Activated naive CD4-positive, alpha-beta T cell treated with anti-CD3 and anti-CD28 coated beads for 36 hours (primary cell): ENCODE measurements at places on chromosomes 12 and 14.

DNA sequence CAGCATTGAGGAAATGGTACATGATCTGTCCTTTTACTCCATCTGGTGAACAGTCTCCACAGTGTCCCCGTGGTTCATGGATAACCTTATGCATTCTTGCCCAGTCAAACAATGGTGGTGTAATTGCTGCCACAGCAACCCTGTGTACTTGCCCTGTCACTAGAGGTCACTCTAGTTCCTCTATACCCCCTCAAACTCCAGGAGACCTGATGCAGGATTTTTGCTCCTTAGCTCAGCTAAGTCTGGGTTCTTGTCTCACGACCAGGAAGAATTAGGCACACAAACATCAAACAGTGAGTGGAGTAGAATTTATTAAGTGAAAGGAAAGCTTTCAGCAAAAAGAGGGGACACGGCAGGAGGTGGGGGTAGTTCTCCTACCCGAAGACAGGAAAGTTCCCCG, 24.7 kb upstream of the EEA1 start:
- no peak for DNase-seq

DNA sequence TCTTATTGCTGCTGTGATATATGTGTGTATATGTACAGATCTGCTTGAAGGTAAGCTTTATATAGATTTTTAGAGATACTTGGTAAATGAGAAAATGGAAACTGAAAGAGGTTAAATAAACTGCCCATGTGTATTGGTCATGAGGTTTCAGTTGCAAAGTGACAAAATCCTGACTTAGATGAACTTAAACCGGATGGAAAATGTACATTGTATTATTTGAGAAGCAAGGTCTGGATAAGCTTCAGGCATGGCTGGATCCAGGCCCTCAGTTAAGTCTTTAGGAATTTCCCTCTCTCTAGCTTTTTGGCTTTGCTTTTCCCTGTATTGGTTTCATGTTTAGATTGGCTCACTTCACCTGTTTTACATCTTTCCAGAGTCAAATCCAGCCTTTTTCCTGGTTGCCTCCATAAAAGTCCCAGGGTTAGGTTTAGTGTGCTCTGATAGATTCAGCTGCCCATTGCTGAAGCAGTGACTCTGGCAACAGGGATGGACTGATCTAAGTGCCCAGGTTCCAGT, 21.0 kb upstream of the MAP1LC3B2 start:
- DNase-seq, result no peak

GRCh38 chr12:21759737-21760136, 14.8 kb downstream of the KCNJ8 start:
- no peak for DNase-seq

DNA sequence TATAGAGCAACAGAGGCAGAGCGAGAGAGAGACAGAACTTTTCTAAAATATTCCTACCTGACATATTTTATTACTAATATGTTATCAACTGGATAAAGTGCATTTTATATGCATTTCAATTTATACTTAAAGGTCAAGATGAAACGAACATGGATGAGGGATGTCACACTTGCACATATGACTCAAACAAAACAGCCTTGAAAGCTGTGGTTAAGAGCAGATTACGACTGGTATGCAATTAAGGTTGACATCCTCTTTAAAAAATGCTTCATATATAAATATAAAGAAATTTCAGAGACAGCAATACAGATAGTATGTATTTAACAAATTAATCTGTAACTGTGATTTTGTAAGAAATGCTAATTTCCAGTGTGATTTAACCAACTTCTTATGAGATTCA, 52.5 kb downstream of the LMO3 start:
- DNase-seq, result no peak

DNA sequence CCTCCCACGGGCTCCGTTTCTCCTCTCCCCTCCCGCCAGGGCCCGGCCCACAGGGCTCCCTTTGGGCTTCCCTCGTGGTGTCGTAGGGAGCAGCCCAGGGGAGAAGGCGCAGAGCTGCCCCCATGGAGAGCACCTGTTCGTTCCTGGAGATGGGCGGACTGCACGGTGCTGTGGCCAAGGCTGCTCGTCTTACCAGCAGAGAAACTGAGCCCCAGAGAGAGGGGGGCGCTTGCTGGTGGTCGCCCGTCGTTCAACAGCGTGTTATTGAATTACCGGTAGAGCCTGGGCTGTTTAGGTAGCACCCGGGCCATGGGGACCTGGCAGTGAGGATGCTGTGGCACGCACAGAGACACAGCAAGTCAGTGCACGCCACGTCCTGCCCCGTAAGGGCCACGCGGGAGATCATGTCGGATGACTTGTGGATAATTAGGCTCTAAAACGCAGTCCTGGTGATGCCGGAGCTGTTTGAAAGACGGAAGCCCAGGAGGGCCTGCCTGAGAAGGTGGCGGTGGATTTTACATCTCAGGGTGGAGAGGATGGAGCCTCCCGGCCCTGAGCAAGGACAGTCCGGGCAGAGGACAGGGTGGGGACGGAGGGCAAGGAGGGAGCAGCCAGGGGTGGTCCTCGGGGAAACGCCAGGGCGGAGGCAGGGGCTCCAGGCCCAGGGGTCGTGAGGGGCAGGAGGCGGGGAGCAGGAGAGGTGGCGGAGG, 134.4 kb downstream of the ADGRD1 start:
- DNase-seq, result no peak

DNA sequence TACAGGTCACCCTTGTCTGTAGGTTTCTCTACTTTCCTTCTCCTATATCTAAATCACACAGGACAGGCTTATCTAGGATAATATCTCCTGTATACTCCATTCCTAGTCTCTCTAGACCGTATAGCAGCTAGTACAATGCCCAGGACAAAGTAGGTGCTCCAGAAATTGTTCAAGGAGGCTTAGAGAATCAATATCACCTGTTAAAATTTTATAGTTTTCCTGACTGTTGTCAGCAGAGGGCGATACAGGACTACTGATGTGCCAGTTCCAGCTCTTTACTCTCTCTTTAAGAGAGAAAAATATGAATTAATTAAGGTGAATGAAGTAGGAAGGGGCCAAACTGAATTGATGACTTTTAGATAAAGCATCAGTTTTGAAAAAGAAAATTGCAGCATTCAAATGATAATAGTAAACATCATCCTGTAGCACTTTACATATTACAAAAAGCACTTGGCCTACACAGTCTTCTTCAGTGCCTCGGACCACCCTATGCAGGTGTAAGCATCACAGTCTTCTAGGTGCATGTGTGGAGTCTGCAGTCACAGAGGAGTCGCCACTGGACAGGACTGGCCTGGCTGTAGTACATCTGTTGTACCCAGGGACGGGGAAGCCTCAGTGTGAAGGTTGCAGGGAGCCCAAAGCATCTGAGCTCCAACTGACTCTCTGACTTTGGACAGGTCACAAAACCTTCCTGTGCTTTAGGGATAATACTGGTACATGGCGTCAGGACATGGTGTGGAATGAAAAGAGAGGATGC, 61.9 kb upstream of the MAX start:
- peak; percentile 57 for DNase-seq

GRCh38 chr14:90398841-90399540, 2.2 kb downstream of the CALM1 start:
- no peak for DNase-seq

GRCh38 chr12:28954333-28954732, 194.7 kb upstream of the FAR2 start:
- no peak for DNase-seq

DNA sequence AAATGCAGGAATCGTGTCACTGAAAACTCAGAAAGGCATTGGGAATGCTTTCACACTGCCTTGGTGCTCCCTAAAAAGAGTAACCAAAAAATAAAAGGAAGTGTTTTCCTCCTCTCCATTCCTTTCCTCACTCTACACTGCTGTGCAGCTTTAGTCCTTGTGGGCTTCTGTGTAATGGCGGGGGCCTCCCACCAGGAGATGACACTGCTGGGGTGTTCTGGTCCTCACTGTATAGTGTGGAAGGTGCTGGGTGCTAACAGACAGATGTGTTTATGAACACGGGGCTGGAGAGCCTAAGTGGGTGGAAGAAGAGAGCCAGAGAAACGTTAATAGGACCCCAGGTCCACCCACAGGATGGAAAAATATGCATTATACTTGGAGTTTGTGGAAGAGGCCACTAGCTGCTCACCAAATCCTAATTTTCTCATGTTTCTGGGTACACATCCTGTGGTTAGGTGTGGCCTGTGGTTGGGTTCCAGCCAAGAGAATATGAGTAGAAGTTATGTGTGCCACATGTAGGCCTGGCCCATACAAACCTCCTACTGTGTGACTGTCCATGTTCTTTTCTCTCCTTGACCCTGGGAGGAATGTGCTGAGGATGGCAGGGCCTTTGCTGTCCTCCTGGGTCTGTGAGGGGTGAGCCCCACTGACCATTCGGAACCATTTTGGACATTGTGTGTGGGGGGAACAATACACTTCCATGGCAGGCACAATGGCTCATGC, 14.0 kb upstream of the C1S start:
- DNase-seq, result no peak

DNA sequence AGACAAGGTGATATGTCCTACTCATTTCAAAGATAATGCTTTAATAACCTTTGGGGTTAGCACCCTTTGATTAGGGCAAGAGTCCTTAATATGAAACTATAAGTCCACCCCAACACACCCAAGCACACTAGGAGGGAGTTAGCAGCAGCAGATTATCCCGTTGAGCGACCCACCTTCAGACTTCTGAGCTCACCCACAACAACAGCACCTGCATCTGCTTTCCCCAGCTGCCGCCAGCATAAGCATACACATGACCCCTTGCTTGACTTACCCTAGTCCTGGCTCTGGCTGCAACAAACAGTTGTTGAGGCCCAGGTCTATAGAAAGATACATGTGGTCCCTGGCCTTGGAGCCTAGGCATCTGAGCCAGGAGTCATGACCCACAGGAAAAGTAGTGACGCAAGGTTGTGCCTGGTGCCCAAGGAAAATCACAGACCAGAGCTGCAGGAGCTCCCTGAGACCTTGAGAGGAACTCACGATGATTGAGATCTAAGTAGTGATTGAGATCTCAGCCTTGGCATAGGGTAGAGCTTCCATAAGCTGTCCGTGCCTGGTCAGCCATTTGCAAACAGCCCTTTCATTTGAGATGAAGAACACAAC, 19.0 kb downstream of the ZDHHC22 start:
- no peak for DNase-seq

GRCh38 chr12:104003596-104003995, 37.9 kb downstream of the TDG start:
- no peak for DNase-seq

DNA sequence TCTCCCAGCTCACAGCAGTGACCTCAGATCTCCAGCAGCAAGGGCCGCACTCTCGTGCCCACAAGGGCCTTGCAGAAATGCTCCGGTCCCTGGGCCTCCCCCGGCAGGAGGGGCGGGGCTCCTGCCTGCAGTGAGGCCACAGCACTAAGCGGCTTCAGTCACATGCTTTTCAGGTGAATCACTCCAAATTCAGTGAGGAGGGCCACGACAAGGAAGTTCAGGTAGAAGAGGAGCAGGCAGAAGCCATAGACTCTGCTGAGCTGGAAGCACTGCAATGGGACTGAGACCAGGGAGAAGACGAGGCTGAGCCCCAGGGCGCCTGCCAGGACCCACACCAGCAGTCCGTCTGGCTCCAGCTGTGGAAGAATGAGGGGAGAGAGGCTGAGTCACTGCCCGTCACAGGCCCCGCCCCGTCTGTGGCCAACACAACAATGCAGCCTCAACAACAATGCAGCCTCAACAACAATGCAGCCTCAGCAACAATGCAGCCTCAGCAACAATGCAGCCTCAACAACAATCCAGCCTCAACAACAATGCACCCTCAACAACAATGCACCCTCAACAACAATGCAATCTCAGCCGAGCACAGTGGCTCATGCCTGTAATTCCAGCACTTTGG, 35.2 kb downstream of the SLC8B1 start:
- no peak for DNase-seq

GRCh38 chr14:74018174-74018585, 908 bp downstream of the ENTPD5 start:
- no peak for DNase-seq

DNA sequence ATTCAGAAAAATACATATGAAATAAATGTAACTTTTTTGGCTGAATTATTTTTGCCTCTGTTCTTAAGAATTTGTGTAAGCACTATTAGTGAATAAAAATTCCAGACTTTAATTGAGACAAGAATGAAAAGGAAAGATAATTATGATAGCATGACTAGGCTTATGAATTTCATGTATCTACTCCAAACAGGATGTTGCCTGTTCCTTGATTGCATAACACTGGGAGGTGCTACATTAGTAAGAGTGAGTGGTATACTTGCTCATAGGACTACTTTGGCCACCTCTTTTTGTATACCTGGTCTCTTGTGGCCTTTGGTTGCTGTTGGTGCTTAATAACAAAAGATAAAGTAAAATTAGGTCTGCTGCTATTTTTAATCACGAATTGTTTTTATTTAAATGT, 112.8 kb downstream of the NAV3 start:
- no peak for DNase-seq

- DNase-seq, result no peak
These were observed 4.5 kb upstream of the MAGOHB start for GRCh38 chr12:10617863-10618262.

GRCh38 chr12:11780521-11781101, 131.1 kb downstream of the ETV6 start:
- peak; percentile 68 for DNase-seq

DNA sequence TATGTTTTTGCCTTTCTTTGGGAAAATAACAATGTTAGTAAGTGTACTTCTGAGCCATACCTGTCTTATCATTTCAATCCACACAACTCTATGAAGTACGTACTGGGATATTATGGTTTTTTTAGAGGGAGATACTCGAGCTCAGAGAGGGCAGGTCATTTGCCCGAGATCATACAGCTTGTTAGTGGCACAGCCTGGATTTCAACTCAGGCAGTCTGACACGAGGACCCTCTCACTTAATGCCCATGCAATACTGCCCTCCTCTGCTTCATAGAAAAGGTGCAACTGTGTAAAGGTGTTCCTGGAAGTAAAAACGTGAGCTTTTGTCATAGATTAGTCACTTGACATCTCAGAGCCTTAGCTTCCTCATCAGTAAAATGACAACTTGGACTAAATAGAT, 128.0 kb downstream of the NDUFA12 start:
- peak; percentile 40 for DNase-seq

GRCh38 chr12:122489038-122489437, 11.7 kb downstream of the ZCCHC8 start:
- no peak for DNase-seq

GRCh38 chr12:131287938-131288764, 334.4 kb downstream of the ADGRD1 start:
- DNase-seq, result no peak

DNA sequence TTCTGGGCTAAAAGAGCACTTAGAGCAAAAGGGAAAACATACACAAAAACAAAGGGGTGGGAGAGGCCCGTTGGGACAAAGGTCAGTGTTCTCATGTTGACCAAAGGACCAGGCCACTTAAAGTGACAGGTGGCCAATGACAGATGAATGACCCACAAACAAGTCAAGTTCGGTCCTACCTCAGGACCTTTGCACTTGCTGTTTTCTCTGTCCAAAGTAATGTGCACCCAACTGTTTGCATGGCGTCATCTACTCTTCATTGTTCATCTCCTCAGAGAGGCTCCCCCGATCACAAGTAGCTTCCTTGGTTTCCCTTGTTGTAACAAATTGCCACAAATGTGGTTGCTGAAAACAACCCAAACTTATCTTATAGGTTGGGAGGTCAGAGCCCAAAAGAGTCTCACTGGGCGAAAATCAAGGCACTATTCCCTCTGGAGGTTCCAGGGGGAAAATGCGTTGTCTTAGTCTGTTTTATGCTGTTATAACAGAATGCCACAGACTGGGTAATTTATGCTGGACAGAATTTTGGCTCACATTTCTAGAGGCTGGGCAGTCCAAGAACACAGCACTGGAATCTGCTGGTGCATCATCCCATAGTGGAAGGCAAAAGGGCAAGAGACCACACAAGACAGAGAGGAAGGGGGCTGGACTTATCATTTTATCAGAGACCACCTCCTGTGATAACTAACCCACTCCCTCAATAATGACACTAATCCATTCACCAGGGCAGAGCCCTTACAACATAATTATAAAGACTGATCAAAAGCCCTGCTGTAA, 23.9 kb downstream of the CLMN start:
- no peak for DNase-seq
